Activated B cell treated with CpG ODN at 0.5 μM for 24 hours (primary cell): ENCODE measurements at places on chromosomes 3 and 15. TPM values are rescaled to one million over a fixed set of nuclear protein-coding genes. Genes with fewer than 3 reads are reported as not detected.

- no peak overlapping the region for H3K27ac ChIP-seq
- no peaks in the 10 kb centered on the region for H3K27me3 ChIP-seq
- H3K4me3 ChIP-seq = no peak overlapping the region
Observed at GRCh38 chr15:36175741-36176291, 403.6 kb upstream of the CDIN1 start.

GRCh38 chr3:167839460-167840134 is 104.1 kb downstream of the SERPINI1 start:
- DNase-seq = no peak
- H3K27me3 ChIP-seq = no peaks in the 10 kb centered on the region
- H3K27ac ChIP-seq = no peak overlapping the region
- H3K36me3 ChIP-seq = no peaks in the 10 kb centered on the region
- peaks cover 28% of the 10 kb centered on the region for H3K4me1 ChIP-seq
- H3K4me3 ChIP-seq = no peak overlapping the region

DNA sequence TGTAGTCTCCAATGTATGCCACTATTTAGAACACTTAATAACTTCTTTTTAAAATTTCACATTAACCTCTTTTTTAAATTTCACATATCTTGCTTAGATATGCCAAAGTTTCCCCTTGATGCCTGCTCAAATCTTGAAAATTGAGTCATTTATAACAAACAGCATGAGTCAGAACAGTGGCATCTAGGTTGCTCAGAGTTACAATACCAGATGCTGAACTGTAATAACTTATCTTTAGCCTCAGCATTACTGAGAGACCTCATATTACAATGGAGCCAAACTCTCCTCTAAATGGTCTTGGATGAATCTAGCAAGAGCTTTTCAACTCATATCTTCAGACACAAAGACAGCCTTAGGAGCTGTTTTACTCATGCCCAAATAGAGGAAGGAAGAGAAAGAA is 439.3 kb upstream of the ARPP21 start:
- no peak overlapping the region for H3K4me3 ChIP-seq
- H3K27me3 ChIP-seq = no peaks in the 10 kb centered on the region
- H3K36me3 ChIP-seq = no peaks in the 10 kb centered on the region
- DNase-seq = no peak
- H3K4me1 ChIP-seq = no peaks in the 10 kb centered on the region

The ABHD17C gene
- 2.4 and 2.5 TPM in 2 replicates for total RNA-seq

DNA sequence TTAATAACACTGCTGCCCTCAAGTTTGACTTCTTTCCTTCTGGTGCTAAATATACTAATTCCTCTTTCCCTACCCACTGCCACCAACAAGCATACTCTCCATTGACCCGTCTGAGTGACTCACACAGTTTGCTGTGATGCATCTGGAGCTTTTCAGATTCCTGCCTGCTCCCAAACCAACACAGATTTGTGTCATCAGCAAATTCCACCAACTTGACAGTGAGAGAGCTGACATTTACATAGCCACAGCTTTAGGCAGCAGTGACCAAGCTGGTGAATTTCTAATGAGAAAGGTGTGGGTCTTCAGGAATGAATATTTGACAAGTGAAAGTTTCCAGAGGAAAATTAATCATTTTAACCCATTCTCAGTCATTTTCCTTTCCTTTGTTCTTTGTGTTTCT is 96.5 kb upstream of the PRICKLE2 start:
- no peak overlapping the region for H3K27ac ChIP-seq
- H3K4me1 ChIP-seq = no peaks in the 10 kb centered on the region
- H3K36me3 ChIP-seq = no peaks in the 10 kb centered on the region
- no peak for DNase-seq
- no peak overlapping the region for H3K4me3 ChIP-seq

The ITIH4 gene
- 15.4 and 15.7 TPM in 2 replicates for total RNA-seq

DNA sequence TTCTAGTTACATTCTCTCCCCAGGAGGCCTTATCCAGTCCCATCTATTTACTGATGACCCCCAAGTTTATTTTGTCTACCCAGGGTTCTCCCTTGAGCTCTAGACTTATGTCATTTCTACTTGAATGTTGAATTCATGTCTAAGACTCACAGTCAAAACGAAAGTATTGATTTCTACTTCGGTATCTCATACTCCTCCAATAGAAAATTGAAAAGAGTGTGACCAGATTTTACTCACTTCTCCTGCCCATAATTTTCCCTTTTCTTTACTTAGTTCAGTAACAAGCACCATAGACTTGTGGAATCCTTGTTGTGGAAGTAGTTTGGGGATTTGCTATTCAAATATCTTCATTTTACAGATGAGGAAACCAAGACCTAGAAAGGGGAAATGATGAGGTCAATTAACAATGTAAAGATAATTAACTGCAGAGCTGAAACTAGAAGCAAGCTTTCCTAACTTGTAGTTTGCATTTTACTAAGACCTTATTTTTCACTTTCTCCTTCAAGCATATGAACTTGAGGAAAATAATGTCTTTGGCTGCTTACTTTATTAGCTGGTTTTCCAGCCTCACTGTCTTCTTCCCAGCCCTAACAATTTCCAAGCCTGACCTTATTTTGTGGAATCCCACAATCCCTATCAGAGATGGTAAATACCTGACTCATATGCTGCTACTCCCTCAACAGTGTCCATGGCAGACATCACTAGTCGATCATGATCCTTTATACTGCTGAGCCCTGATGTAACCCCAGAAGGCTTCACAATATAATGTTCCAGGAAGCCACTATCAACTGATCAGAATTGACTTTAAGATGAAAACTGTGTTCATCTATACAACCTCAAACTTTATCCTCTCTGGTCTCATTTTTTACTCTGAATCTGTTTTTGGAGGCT is 123.9 kb upstream of the AGBL1 start:
- no peak overlapping the region for H3K4me3 ChIP-seq
- DNase-seq = no peak
- H3K27ac ChIP-seq = no peak overlapping the region
- no peaks in the 10 kb centered on the region for H3K36me3 ChIP-seq
- H3K27me3 ChIP-seq = peaks cover 2% of the 10 kb centered on the region
- H3K4me1 ChIP-seq = peaks cover 5% of the 10 kb centered on the region

DNA sequence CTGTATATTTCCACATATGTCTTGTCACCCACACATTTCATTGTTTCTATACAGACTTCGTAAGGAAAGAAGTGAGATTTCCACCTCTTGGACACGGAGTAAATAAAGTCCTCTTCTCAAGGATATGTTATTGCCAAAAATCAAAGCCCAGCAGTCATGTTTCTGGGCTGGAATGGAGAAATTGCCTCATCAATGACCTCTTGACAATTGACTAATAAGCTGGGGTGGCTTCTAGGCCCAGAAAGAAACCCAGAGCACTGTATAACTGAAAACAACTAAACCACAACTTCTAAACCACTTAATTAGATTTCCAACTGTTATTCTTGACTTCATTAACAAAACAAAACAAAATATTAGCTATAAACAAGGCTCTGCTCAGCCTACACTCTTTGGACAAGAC is 56.4 kb upstream of the SLC24A5 start:
- H3K4me3 ChIP-seq = no peak overlapping the region
- DNase-seq = no peak
- no peak overlapping the region for H3K27ac ChIP-seq
- H3K36me3 ChIP-seq = no peaks in the 10 kb centered on the region
- no peaks in the 10 kb centered on the region for H3K27me3 ChIP-seq
- H3K4me1 ChIP-seq = no peaks in the 10 kb centered on the region

- no peak overlapping the region for H3K4me3 ChIP-seq
- peaks cover 4% of the 10 kb centered on the region for H3K27me3 ChIP-seq
- no peak overlapping the region for H3K27ac ChIP-seq
- no peaks in the 10 kb centered on the region for H3K36me3 ChIP-seq
Observed at GRCh38 chr15:67992834-67993233, 61.3 kb upstream of the PIAS1 start.

The C3orf49 gene
- not detected in 2 replicates for total RNA-seq

- DNase-seq = no peak
- no peak overlapping the region for H3K27ac ChIP-seq
- no peaks in the 10 kb centered on the region for H3K27me3 ChIP-seq
- no peak overlapping the region for H3K4me3 ChIP-seq
- H3K36me3 ChIP-seq = no peaks in the 10 kb centered on the region
- no peaks in the 10 kb centered on the region for H3K4me1 ChIP-seq
Observed at GRCh38 chr3:173287361-173287760, 110.2 kb upstream of the NLGN1 start.

DNA sequence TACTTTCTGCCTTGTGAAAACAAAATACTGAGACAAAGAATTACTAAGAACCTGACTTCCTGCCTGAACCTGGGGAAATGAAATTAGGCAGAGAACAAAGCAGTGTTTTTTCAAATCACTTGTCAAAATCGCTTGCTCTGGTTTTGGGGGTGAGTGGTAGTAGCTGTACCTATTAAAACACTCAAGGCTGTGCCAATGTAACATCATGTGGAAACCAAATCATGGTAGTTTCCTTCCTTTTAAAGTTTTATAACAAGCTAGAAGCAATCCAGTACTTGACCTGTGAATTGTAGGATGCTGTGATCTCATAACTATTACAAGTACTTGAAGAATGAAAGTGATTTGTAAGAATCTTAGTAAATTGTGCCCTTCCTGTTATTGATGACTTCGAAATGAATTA is 6.7 kb downstream of the CMTM8 start:
- peaks cover 5% of the 10 kb centered on the region for H3K27me3 ChIP-seq
- DNase-seq = no peak
- peaks cover under 1% of the 10 kb centered on the region for H3K4me1 ChIP-seq

The CISH gene
- 2.9 and 3.2 TPM in 2 replicates for total RNA-seq

DNA sequence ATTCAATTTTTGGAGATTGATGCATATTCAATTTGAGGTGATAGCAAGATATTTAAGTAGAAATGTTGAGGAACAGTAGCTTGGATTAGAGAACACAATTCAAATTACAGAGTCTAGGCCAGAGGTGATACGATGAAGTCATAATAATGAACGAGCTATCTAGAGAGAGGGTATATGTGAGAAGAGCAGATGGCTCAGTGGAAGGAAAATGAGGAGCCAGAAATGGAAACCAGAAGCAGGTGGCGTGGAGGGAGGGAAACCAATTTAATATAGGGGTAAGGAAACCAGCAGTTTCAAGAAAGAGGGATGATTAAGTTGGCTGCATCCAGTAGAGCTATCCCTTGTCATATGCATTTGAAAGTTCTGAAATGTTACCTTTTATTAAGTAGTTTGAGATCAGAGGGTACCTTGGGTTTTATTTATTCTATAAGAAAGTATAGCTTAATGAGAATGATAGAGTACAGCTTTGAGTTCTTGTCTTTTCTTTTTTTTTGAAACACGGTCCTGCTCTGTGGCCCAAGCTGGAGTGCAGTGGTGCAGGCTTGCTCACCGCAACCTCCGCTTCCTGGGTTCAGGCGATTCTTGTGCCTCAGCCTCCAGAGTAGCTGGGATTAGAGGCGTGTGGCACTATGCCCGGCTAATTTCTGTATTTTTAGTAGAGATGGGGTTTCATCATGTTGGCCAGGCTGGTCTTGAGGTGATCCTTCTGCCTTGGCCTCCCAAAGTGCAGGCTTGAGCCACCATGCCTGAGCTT is 22.1 kb downstream of the NCK1 start:
- H3K4me1 ChIP-seq = peaks cover 69% of the 10 kb centered on the region
- H3K27ac ChIP-seq = peak overlapping the region; percentile 6
- H3K27me3 ChIP-seq = no peaks in the 10 kb centered on the region
- DNase-seq = no peak
- H3K4me3 ChIP-seq = no peak overlapping the region

GRCh38 chr3:13346481-13347389 is 73.4 kb downstream of the NUP210 start:
- peaks cover 79% of the 10 kb centered on the region for H3K36me3 ChIP-seq
- H3K27me3 ChIP-seq = no peaks in the 10 kb centered on the region
- DNase-seq = no peak
- peak overlapping the region; percentile 41 for H3K27ac ChIP-seq

- H3K4me3 ChIP-seq = no peak overlapping the region
- H3K4me1 ChIP-seq = no peaks in the 10 kb centered on the region
- H3K27ac ChIP-seq = no peak overlapping the region
- DNase-seq = no peak
- H3K27me3 ChIP-seq = peaks cover 12% of the 10 kb centered on the region
- no peaks in the 10 kb centered on the region for H3K36me3 ChIP-seq
Observed at GRCh38 chr15:63389902-63390670, 8.4 kb upstream of the CA12 start.

GRCh38 chr3:102059145-102059943 is 210.0 kb downstream of the NFKBIZ start:
- H3K36me3 ChIP-seq = no peaks in the 10 kb centered on the region
- DNase-seq = no peak
- H3K4me3 ChIP-seq = peak overlapping the region; percentile 73
- H3K27me3 ChIP-seq = no peaks in the 10 kb centered on the region

GRCh38 chr3:963755-964154 is 129.1 kb upstream of the CNTN6 start:
- no peak overlapping the region for H3K4me3 ChIP-seq
- H3K27ac ChIP-seq = no peak overlapping the region
- no peaks in the 10 kb centered on the region for H3K27me3 ChIP-seq
- no peak for DNase-seq
- no peaks in the 10 kb centered on the region for H3K4me1 ChIP-seq
- no peaks in the 10 kb centered on the region for H3K36me3 ChIP-seq

The SKOR1 gene
- 0.53 and 0.64 TPM in 2 replicates for total RNA-seq

DNA sequence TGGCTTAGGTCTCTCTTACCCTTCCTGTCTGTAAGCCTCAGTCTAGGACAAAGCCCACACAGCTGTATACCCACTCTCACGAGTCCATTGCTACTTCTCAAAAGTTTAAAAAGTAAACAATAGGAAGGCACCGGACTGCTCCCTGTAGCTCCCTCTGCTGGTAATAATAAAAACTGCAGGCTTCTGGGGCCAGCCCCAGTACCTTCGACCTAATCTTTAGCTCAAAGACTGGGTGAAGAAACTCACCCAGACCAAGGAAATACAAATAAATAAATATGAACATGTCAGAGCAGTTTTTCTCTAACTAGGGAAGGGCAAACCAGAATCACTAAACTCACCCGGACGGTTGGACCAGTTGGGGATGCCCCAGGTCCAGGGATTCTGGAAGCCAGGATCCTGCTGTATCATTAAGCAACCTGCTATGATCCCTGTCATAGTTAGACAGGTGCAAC is 5.0 kb downstream of the FAM219B start:
- no peaks in the 10 kb centered on the region for H3K27me3 ChIP-seq
- DNase-seq = peak; percentile 30
- H3K4me3 ChIP-seq = no peak overlapping the region
- peaks cover 37% of the 10 kb centered on the region for H3K4me1 ChIP-seq
